Caco-2 (cell line): ENCODE measurements at places on chromosomes 16 and 17. TPM values are rescaled to one million over a fixed set of nuclear protein-coding genes. Genes with fewer than 3 reads are reported as not detected.

- DNase-seq = peak; percentile 48
- no peaks in the 10 kb centered on the region for H3K36me3 ChIP-seq
- H3K27me3 ChIP-seq = no peaks in the 10 kb centered on the region
- H3K4me3 ChIP-seq = no peak overlapping the region
- H3K27ac ChIP-seq = no peak overlapping the region
Observed at GRCh38 chr16:7037495-7037894, 295.1 kb upstream of the RBFOX1 start.

Gene PRAC1
- not detected in 2 replicates for total RNA-seq

Gene G6PC1
- not detected in 2 replicates for total RNA-seq

Gene C17orf50
- not detected in 2 replicates for total RNA-seq

DNA sequence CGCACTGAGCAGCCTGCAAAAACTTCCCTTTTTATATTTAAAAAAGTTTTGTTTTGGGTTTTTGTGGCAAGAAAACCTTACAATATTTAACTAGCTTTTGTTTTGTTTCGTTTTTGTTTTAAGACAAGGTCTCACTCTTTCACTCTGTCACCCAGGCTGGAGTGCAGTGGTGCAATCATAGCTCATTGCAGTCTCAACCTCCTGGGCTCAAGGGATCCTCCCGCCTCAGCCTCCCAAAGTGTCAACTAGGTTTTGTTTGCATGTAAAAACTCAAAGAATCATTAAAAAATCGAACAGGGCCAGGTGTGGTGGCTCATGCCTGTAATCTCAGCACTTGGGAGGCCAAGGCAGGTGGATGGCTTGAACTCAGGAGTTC is 77.9 kb upstream of the FA2H start:
- H3K4me1 ChIP-seq = no peaks in the 10 kb centered on the region
- no peak overlapping the region for H3K4me3 ChIP-seq
- no peaks in the 10 kb centered on the region for H3K27me3 ChIP-seq
- no peak for DNase-seq
- no peaks in the 10 kb centered on the region for H3K36me3 ChIP-seq

DNA sequence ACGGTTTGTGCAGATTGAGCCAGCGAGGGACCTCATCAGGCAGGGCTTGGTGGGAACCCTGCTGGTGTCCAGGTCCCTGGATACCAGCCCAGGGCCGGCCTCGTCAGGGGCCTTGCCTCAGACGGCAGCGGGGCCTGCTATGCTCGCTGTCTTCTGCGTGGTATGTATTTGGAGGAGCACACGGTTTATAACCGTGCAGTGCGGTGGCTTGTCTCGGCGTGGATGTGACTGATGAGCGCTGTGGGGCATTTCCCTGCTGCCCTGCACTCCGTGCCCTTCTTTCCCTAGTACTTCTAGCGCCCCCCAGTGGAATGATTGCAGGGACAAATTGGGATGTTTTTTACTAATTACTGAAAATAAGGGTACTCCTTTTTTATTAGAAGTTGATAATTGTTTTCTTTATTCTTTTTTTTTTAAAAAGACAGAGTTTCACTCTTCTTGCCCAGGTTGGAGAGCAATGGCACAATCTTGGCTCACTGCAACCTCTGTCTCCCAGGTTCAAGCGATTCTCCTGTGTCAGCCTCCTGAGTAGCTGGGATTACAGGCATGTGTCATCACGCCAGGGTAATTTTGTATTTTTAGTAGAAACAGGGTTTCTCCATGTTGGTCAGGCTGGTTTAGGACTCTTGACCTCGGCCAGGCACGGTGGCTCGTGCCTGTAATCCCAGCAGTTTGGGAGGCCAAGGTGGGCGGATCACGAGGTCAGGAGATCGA is 15.3 kb downstream of the TBCD start:
- H3K27ac ChIP-seq = no peak overlapping the region
- no peaks in the 10 kb centered on the region for H3K4me1 ChIP-seq
- DNase-seq = peak; percentile 71

Gene KRT12
- total RNA-seq = not detected in 2 replicates

Gene ABCA9
- total RNA-seq = 0.19 and 0.27 TPM in 2 replicates

- H3K4me3 ChIP-seq = no peak overlapping the region
- DNase-seq = no peak
- H3K4me1 ChIP-seq = peaks cover 28% of the 10 kb centered on the region
- H3K27me3 ChIP-seq = no peaks in the 10 kb centered on the region
Observed at GRCh38 chr16:82033006-82033405, 2.0 kb upstream of the HSD17B2 start.

Gene FOXF1
- 0.09 TPM in 1 of 2 replicates, not detected in the other for total RNA-seq

- H3K4me3 ChIP-seq = no peak overlapping the region
- H3K4me1 ChIP-seq = no peaks in the 10 kb centered on the region
- no peak overlapping the region for H3K27ac ChIP-seq
- no peaks in the 10 kb centered on the region for H3K36me3 ChIP-seq
Observed at GRCh38 chr17:15388356-15389041, 47.1 kb upstream of the TEKT3 start.

GRCh38 chr17:80873307-80873951 is 118.2 kb upstream of the CHMP6 start:
- H3K36me3 ChIP-seq = no peaks in the 10 kb centered on the region
- DNase-seq = no peak
- no peaks in the 10 kb centered on the region for H3K4me1 ChIP-seq
- H3K27me3 ChIP-seq = no peaks in the 10 kb centered on the region

DNA sequence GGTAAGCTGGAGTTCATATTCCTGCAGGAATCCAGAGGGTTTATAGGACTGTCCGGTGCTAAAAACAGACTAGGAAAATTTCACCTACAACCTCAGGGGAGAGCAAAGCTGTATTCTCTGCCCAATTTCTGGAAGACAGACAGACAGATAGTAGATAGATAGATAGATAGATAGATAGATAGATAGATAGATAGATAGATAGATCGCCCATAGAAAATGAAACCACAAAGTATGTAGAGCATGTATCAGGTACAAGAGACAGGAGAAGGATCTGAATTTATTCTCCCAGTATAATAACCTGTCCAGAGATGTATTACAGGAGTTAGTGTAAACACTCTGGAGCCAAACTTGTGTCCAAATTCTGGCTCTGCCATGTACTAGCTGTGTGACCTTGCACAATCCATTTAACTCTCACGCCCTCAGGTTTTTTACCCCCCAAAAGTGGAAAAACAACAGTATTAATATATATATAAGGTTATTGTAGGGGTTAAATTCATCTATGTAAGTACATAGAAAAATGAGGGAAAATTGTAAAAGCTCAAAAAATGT is 2.1 kb upstream of the ABCA6 start:
- no peaks in the 10 kb centered on the region for H3K36me3 ChIP-seq
- H3K27ac ChIP-seq = no peak overlapping the region
- DNase-seq = no peak
- H3K4me3 ChIP-seq = no peak overlapping the region

- no peak for DNase-seq
- H3K4me3 ChIP-seq = no peak overlapping the region
- H3K4me1 ChIP-seq = peaks cover 49% of the 10 kb centered on the region
- H3K36me3 ChIP-seq = no peaks in the 10 kb centered on the region
Observed at GRCh38 chr16:79713609-79714309, 113.2 kb upstream of the MAF start.

Gene CDRT15
- total RNA-seq = not detected in 2 replicates

GRCh38 chr16:85608515-85608885 is 4.6 kb upstream of the GSE1 start:
- peaks cover 31% of the 10 kb centered on the region for H3K4me1 ChIP-seq
- no peaks in the 10 kb centered on the region for H3K27me3 ChIP-seq
- H3K36me3 ChIP-seq = no peaks in the 10 kb centered on the region
- no peak overlapping the region for H3K4me3 ChIP-seq
- H3K27ac ChIP-seq = peak overlapping the region; percentile 15

DNA sequence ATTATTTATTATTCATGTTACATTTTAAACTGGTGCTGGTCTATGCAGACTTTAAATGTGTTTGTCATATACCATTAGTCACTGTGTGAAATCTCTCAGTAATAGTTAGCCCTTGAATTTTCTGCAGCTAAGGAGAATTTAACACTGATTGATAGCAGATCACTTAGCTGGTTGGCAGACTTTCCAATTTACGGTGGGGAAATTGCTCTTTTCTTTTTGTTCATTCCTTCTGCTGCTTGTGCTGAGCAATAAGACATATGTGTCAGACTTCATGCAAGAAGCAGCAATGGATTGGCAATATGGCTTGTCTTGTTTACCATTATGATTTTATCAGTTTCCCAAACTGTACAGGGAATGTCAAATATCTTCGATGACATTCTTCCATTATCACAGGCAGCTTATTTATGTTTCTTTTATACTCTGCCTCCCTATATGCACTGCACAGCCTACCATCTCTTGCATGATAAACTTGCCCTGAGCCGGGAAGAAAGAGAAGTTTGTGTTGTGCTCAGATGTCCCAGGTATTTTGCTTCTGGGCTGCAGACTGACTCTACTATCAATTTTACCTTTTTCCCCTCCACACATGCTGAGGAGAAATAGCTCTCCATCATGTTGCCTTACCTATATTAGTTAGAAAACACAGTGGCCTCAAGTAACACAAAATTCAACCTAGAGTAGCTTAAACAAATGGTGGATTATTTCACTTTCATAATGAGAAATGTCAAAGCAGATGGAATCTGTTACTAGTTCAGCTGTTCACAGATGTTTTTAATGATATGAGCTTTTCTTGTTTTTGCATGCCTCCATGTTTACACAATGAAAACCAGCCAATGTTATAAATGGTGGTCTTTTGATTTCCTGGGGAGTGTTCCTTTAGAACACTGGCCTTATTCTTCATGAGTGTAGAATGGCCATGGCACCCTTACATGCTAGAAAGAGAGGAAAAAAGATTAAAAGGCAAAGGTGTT is 968.1 kb upstream of the GOT2 start:
- no peaks in the 10 kb centered on the region for H3K36me3 ChIP-seq
- H3K27ac ChIP-seq = no peak overlapping the region
- no peaks in the 10 kb centered on the region for H3K4me1 ChIP-seq
- DNase-seq = no peak

- H3K27ac ChIP-seq = no peak overlapping the region
- no peak overlapping the region for H3K4me3 ChIP-seq
- H3K36me3 ChIP-seq = peaks cover 2% of the 10 kb centered on the region; the same call in 1 of the 2 replicates
- H3K27me3 ChIP-seq = no peaks in the 10 kb centered on the region
- peaks cover 48% of the 10 kb centered on the region for H3K4me1 ChIP-seq
Observed at GRCh38 chr17:30398328-30399041, 19.8 kb downstream of the CPD start.

- DNase-seq = peak; percentile 54
- H3K36me3 ChIP-seq = no peaks in the 10 kb centered on the region
- no peak overlapping the region for H3K27ac ChIP-seq
- H3K27me3 ChIP-seq = no peaks in the 10 kb centered on the region
- H3K4me1 ChIP-seq = peaks cover 11% of the 10 kb centered on the region
Observed at GRCh38 chr17:37025238-37025637, 76.5 kb downstream of the AATF start.

DNA sequence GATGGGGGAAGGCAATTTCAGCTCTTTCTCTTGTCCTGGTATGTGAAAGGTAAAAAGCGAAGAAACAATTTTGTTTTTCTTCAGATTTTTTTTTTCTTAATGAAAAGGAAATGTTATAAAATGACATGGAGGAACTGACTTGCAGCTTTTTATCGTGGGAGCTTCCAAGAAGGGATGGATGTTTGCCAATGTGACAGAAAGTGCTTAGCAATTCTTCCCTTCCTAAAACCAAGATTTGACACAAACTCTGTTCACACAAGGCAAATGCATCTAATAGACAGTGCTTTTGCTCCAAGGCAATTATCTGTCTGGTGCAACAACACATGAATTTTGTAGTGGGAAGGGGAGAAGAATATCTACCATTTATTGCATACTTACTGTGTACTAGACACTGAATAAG is 988.5 kb downstream of the CDH11 start:
- H3K27ac ChIP-seq = no peak overlapping the region
- DNase-seq = no peak
- H3K4me3 ChIP-seq = no peak overlapping the region

Gene SHISA6
- total RNA-seq = 21.1 and 23.4 TPM in 2 replicates

- H3K4me1 ChIP-seq = no peaks in the 10 kb centered on the region
- DNase-seq = no peak
- no peak overlapping the region for H3K27ac ChIP-seq
- no peaks in the 10 kb centered on the region for H3K36me3 ChIP-seq
Observed at GRCh38 chr16:24294131-24294530, 38.0 kb downstream of the CACNG3 start.

- H3K4me1 ChIP-seq = no peaks in the 10 kb centered on the region
- no peak for DNase-seq
- no peak overlapping the region for H3K27ac ChIP-seq
- no peaks in the 10 kb centered on the region for H3K27me3 ChIP-seq
Observed at GRCh38 chr16:59611556-59611955, 877.4 kb upstream of the GOT2 start.

GRCh38 chr16:53789137-53789536 is 85.2 kb downstream of the FTO start:
- peaks cover 21% of the 10 kb centered on the region for H3K4me1 ChIP-seq
- H3K27ac ChIP-seq = no peak overlapping the region
- no peak for DNase-seq
- no peaks in the 10 kb centered on the region for H3K36me3 ChIP-seq

Gene CX3CL1
- total RNA-seq = 0.16 TPM in 1 of 2 replicates, not detected in the other

DNA sequence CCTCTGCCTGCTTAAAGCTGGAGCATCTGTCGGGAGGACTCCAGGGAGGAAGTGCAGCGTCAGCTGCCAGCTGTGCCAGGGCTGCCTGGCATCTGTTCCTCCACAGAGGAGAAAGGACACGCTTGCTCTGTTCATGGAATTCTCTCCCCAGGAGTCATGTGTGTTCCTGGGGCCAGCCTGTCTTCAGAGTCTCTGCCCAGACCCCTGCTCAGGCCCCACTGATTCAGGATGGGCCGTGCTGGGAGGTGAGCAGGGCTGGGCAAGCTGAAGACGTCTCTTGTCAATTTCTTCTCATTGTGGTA is 24.2 kb downstream of the CRISPLD2 start:
- no peaks in the 10 kb centered on the region for H3K36me3 ChIP-seq
- H3K27ac ChIP-seq = no peak overlapping the region
- DNase-seq = no peak
- H3K4me3 ChIP-seq = no peak overlapping the region
- H3K27me3 ChIP-seq = no peaks in the 10 kb centered on the region
- no peaks in the 10 kb centered on the region for H3K4me1 ChIP-seq

- H3K4me1 ChIP-seq = no peaks in the 10 kb centered on the region
- no peaks in the 10 kb centered on the region for H3K27me3 ChIP-seq
- no peak overlapping the region for H3K27ac ChIP-seq
- DNase-seq = no peak
- no peaks in the 10 kb centered on the region for H3K36me3 ChIP-seq
Observed at GRCh38 chr17:3260600-3260999, 37.6 kb downstream of the OR3A1 start.

GRCh38 chr17:47180337-47180736 is 8.8 kb downstream of the CDC27 start:
- H3K4me1 ChIP-seq = peaks cover 6% of the 10 kb centered on the region; the same call in 1 of the 2 replicates
- H3K27me3 ChIP-seq = no peaks in the 10 kb centered on the region
- DNase-seq = no peak
- H3K36me3 ChIP-seq = no peaks in the 10 kb centered on the region; the same call in 1 of the 2 replicates
- no peak overlapping the region for H3K4me3 ChIP-seq
- H3K27ac ChIP-seq = no peak overlapping the region

DNA sequence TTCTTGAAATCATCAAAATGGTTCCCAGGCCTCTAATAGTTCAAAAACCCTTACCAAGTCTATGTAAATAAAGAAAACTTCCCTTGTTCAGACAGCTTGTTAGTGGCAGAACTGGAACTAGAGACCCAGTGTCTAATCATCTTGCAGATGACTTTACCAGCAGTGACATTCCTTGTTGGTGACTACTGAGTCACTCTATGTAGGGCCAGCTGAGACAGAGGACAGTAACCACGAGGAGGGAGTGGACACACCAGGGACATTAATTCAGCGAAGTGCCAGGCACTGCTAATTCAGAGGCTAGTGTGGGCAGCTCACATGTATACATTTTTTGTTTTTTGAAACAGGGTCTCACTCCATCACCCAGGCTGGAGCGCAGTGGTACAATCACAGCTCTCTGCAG is 6.1 kb upstream of the HEATR3 start:
- no peak overlapping the region for H3K27ac ChIP-seq
- no peaks in the 10 kb centered on the region for H3K4me1 ChIP-seq
- no peak for DNase-seq
